Chondrocyte (in vitro differentiated cells): ENCODE measurements at places on chromosomes 5 and 9. TPM values are rescaled to one million over a fixed set of nuclear protein-coding genes. Genes with fewer than 3 reads are reported as not detected.

GRCh38 chr5:149526845-149527590 lies 24.2 kb downstream of the CSNK1A1 start:
- no peak for DNase-seq
- H3K27ac ChIP-seq, result peak overlapping the region; percentile 32
- peaks cover 60% of the 10 kb centered on the region for H3K4me1 ChIP-seq

DNA sequence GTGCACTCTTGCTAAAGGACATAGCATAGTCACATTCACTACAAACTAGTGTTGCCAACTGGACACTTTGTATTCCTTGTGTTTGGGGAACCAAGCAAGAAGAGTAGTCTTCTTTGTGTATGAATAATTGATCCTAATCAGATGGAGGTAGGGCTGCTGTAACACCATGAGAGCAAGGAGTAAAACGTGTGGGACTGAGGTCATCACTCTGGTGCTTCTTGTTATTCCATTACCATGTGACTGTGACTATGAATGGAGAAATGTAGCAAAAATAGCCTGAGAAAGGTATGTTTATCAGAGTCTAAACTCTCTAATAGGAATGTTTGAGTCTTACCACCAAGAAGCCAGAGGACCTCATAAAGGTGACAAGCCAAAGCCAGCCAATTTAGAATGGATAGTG lies 966.9 kb downstream of the TAF11L14 start:
- no peaks in the 10 kb centered on the region for H3K4me1 ChIP-seq
- H3K4me3 ChIP-seq, result no peak overlapping the region
- no peak for DNase-seq
- H3K36me3 ChIP-seq, result no peaks in the 10 kb centered on the region
- H3K27me3 ChIP-seq, result no peaks in the 10 kb centered on the region

- H3K27ac ChIP-seq, result no peak overlapping the region
- H3K4me1 ChIP-seq, result no peaks in the 10 kb centered on the region
- no peak for DNase-seq
- H3K36me3 ChIP-seq, result no peaks in the 10 kb centered on the region
Measured at GRCh38 chr9:19701991-19702390, 86.8 kb downstream of the SLC24A2 start.

GRCh38 chr5:126707080-126707479 lies 69.9 kb upstream of the LMNB1 start:
- H3K4me3 ChIP-seq, result no peak overlapping the region
- DNase-seq, result no peak
- H3K27ac ChIP-seq, result no peak overlapping the region
- no peaks in the 10 kb centered on the region for H3K36me3 ChIP-seq
- no peaks in the 10 kb centered on the region for H3K4me1 ChIP-seq

DNA sequence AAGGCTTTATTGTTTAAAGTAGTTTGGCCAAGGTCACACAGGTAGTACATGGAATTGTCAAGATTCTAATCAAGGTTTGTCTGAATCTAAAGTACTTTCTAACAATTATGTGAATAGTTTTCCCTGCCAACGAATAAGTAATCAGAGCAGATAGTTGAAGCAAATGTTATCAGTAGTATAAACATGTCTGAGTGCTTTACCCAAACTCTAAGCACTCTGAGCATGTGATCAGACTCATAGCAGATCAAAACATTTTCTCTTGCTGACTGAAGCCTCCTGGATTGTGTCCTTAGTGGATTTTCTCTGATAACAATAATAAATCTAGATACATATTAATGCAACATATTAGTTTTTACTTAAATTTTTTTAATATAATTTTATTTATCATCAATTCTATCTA lies 995.0 kb downstream of the EFNA5 start:
- H3K36me3 ChIP-seq, result no peaks in the 10 kb centered on the region
- no peaks in the 10 kb centered on the region for H3K27me3 ChIP-seq
- no peak for DNase-seq
- H3K27ac ChIP-seq, result no peak overlapping the region
- H3K4me1 ChIP-seq, result peaks cover 10% of the 10 kb centered on the region

GRCh38 chr5:19880859-19881436 lies 107.1 kb downstream of the CDH18 start:
- no peak for DNase-seq
- no peak overlapping the region for H3K27ac ChIP-seq

- no peak for DNase-seq
- no peak overlapping the region for H3K27ac ChIP-seq
- no peak overlapping the region for H3K4me3 ChIP-seq
Measured at GRCh38 chr5:107876906-107877305, 206.2 kb upstream of the EFNA5 start.

- H3K27me3 ChIP-seq, result no peaks in the 10 kb centered on the region
- H3K4me3 ChIP-seq, result peak overlapping the region; percentile 94
- H3K27ac ChIP-seq, result peak overlapping the region; percentile 99
- H3K4me1 ChIP-seq, result peaks cover 45% of the 10 kb centered on the region
Measured at GRCh38 chr5:115543365-115544042, 1.1 kb downstream of the FEM1C start.

- no peak overlapping the region for H3K27ac ChIP-seq
- no peak overlapping the region for H3K4me3 ChIP-seq
- no peaks in the 10 kb centered on the region for H3K27me3 ChIP-seq
- peaks cover 28% of the 10 kb centered on the region for H3K4me1 ChIP-seq
Measured at GRCh38 chr9:4090491-4090890, 209.4 kb downstream of the GLIS3 start.

DNA sequence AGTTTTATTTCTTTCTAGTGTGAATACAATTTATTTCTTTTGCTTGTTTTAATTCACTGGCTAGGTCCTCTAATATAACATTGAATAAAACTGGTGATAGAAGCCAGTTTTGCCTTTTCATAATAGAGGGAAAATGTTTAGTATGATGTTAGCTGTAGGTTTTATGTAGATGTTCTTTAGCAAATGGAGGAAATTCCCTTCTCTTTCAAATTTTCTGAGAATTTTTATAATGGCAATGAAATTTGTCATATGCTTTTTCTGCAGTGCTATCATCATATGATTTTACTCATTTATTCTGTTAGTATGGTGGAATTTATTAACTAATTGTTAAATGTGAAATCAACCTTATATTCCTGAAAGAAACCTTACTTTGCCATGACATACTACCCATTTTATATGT lies 18.1 kb upstream of the MACROH2A1 start:
- H3K4me3 ChIP-seq, result no peak overlapping the region
- peaks cover 8% of the 10 kb centered on the region for H3K36me3 ChIP-seq
- H3K27ac ChIP-seq, result no peak overlapping the region
- H3K27me3 ChIP-seq, result peaks cover 67% of the 10 kb centered on the region
- H3K4me1 ChIP-seq, result no peaks in the 10 kb centered on the region

DNA sequence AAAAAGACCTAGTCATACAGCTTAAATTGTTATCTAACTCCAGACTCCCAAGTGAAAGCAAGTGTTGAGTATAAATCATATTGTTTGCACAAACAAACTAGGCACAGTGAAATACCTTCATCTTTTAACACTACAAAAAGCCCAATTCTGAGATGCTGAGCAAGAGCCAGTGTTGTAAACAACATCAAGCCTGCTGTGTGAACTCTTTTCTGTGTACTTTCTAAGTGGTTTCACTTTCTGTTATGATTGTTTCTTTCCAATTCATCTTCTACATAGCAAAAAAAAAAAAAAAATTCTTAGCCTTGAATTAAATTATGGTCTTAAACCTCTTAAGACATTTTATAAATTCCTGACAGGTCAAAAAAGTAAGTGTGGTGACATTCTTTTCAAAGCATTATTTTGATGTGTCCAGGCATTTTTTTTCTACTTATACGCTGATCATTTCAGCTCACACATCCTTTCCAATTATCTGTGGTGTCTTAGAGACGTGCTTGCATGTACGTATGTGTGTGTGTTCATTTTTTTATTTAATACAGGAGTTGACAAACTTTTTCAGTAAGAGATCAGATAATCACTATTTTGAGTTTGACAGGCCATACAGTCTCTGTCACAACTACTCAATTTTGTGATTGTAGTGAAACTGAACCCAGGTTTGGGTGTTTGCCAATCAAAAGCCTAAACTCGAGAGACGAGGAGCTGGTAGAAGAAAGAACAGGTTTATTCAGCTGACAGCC lies 556.1 kb downstream of the CDH9 start:
- H3K27ac ChIP-seq, result no peak overlapping the region
- no peaks in the 10 kb centered on the region for H3K27me3 ChIP-seq
- no peaks in the 10 kb centered on the region for H3K36me3 ChIP-seq

DNA sequence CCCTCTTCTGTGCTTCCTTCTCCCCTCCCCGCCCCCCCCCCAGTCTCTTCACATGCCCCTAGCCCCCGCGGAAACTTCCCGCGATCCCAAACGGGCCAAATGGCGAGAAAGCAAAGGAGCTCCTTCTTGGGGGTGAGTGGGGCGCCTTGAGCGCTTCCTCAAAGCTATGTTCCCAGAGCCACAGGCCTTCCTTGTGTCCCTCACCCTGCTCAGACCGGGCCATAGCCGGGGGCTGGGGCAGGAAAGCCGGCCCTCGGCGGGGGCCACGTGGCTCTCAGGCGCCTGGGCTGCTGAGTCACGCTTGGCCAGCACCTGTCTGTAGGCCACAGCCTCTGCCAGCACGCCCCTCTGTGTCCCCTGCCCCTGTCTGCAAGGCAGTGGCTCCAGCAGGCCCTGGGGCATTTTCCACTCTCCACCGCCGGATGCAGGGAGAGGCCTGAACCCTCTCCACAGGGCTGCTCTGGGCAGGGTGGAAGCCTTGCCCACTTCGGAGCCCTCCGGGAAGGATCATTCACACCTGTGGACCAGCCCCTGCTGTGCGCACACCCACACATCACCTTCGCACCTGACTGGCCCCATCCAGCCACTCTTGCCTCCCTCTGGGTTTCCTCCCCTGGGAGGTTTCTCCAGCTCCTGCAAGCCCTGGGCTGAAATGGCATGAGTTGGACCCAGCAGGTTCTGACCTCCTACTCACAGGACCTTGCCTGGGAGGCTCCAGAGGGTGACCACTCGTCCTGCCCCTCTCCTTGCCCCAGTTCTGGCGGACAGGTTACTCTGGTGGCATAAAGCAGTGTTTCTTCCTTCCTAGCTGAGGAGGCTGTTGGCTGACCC lies 1.2 kb upstream of the SQSTM1 start:
- no peaks in the 10 kb centered on the region for H3K27me3 ChIP-seq
- peaks cover 10% of the 10 kb centered on the region for H3K36me3 ChIP-seq
- peaks cover 52% of the 10 kb centered on the region for H3K4me1 ChIP-seq
- peak; percentile 95 for DNase-seq
- H3K4me3 ChIP-seq, result peak overlapping the region; percentile 74

- no peak overlapping the region for H3K27ac ChIP-seq
- peaks cover 59% of the 10 kb centered on the region for H3K27me3 ChIP-seq
- no peaks in the 10 kb centered on the region for H3K36me3 ChIP-seq
- H3K4me1 ChIP-seq, result no peaks in the 10 kb centered on the region
- no peak for DNase-seq
Measured at GRCh38 chr5:146401021-146401420, 46.1 kb upstream of the TCERG1 start.

GRCh38 chr5:143054480-143054941 lies 284.3 kb downstream of the ARHGAP26 start:
- H3K36me3 ChIP-seq, result no peaks in the 10 kb centered on the region
- H3K27ac ChIP-seq, result peak overlapping the region; percentile 60
- peaks cover 64% of the 10 kb centered on the region for H3K4me1 ChIP-seq
- DNase-seq, result no peak

DNA sequence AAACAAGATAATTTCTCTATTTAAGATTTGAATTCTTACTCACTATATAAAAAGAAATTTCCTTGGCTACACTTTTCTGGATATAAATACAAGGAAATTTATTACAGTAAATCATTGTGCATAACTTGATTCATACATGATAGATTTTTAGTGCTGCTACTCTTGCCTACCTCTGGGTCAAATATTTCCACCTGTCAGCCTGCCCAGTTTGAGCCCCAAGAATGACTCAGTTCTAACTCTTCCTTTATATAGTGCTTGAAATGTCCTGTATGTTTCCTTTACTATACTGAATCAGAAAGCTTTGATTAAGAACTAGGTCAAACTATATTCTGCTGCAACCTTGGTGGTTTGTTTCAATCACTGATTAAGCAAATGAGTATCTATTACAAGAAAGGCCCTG lies 147.4 kb upstream of the FTMT start:
- no peak for DNase-seq
- no peak overlapping the region for H3K4me3 ChIP-seq
- no peaks in the 10 kb centered on the region for H3K36me3 ChIP-seq
- peaks cover 11% of the 10 kb centered on the region for H3K27me3 ChIP-seq
- no peaks in the 10 kb centered on the region for H3K4me1 ChIP-seq

DNA sequence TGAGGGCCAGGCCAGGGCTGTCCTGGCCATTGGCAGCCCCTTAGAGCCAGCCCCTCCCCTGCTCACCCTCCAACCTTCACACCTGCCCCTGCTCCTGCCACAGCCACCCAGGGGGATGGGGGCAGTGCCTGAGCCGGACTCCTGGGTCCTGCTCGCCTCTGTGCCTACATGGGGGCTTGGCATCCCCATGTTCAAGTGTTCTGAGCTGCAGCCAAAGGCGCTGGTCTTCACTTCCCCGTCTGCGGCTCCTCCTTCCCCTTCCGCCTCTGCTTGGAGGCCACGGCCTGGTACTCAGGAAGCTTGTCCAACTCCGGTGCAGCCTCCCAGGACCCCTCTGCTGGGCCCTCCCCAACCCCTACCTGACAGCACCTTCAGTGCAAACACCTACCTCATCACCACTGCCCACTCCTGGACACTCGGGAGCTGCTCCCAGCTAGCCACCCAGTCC lies 2.3 kb upstream of the DNLZ start:
- H3K27ac ChIP-seq, result peak overlapping the region; percentile 17
- H3K4me3 ChIP-seq, result no peak overlapping the region
- no peak for DNase-seq
- H3K36me3 ChIP-seq, result no peaks in the 10 kb centered on the region

GRCh38 chr5:58490402-58491050 lies 709 bp upstream of the GAPT start:
- no peak overlapping the region for H3K4me3 ChIP-seq
- H3K27ac ChIP-seq, result no peak overlapping the region
- no peaks in the 10 kb centered on the region for H3K4me1 ChIP-seq
- peaks cover 28% of the 10 kb centered on the region for H3K27me3 ChIP-seq
- no peaks in the 10 kb centered on the region for H3K36me3 ChIP-seq
- no peak for DNase-seq

GRCh38 chr5:154044581-154044980 lies 5.8 kb downstream of the MFAP3 start:
- peaks cover 1% of the 10 kb centered on the region for H3K36me3 ChIP-seq
- peaks cover 11% of the 10 kb centered on the region for H3K4me1 ChIP-seq
- DNase-seq, result no peak
- no peak overlapping the region for H3K27ac ChIP-seq
- H3K4me3 ChIP-seq, result no peak overlapping the region

C5orf34 gene
- 1.8 to 2.4 TPM (median 1.9 TPM) in 3 replicates for total RNA-seq

GRAMD2B gene
- total RNA-seq, result 56.5 to 72.4 TPM (median 61.5 TPM) in 3 replicates

TRIM23 gene
- total RNA-seq, result 15.5 to 19.9 TPM (median 17.5 TPM) in 3 replicates

SEMA5A gene
- 81.2 to 249 TPM (median 239 TPM) in 3 replicates for total RNA-seq

EFCAB9 gene
- not detected in 3 replicates for total RNA-seq

TPPP gene
- total RNA-seq, result 0.07 to 0.70 TPM (median 0.56 TPM) in 3 replicates

BNC2 gene
- 17.8 to 45.0 TPM (median 21.3 TPM) in 3 replicates for total RNA-seq

PCDHGB6 gene
- total RNA-seq, result 52.4 to 64.2 TPM (median 56.8 TPM) in 3 replicates

EGFL7 gene
- total RNA-seq, result 5.4 to 7.8 TPM (median 7.0 TPM) in 3 replicates

F2RL1 gene
- 1.2 to 1.9 TPM (median 1.9 TPM) in 3 replicates for total RNA-seq

TRMT10B gene
- 4.8 to 5.7 TPM (median 5.2 TPM) in 3 replicates for total RNA-seq

RPL12 gene
- 834 to 848 TPM (median 848 TPM) in 3 replicates for total RNA-seq

RASEF gene
- 0.27 to 0.41 TPM in 2 of 3 replicates, not detected in the other for total RNA-seq

MRPS2 gene
- 22.7 to 24.6 TPM (median 24.4 TPM) in 3 replicates for total RNA-seq

ERGIC1 gene
- 141 to 154 TPM (median 148 TPM) in 3 replicates for total RNA-seq

N4BP3 gene
- total RNA-seq, result 0.27 to 0.44 TPM (median 0.32 TPM) in 3 replicates

IL13 gene
- not detected in 3 replicates for total RNA-seq
